Iris pigment epithelial cell (primary cell): ENCODE measurements at places on chromosomes 12 and 14.
A peak's percentile ranks its signal among the peaks of the same experiment; 100 is the strongest.

- DNase-seq: peak; percentile 63
Observed at GRCh38 chr12:20523658-20524057, 155.3 kb downstream of the PDE3A start.

GRCh38 chr14:68464711-68465110 is 328.2 kb downstream of the ZFP36L1 start:
- DNase-seq: peak; percentile 85

GRCh38 chr14:59125156-59125555 is 63.3 kb upstream of the DAAM1 start:
- DNase-seq: no peak

- DNase-seq: no peak
Observed at GRCh38 chr12:46926526-46926925, 100.7 kb upstream of the SLC38A4 start.

DNA sequence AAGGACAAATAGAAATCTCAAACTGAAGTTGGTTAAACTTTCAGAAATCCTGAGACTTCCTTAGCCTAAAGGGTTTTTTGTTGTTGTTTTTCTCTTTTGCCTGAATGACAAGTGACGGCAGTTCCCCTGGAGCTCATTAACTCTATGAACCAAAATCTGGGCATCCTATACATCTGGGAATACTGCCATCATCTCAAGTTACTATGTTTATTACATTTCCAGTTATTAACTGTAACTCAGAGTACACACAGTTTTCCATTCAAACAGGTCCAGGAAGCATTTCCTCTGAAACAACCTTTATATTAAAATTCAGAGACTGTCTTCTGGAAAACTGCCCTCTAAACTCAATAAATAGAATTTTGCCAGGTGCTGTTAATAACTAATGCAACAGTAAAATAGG is 55.6 kb upstream of the CDKL1 start:
- DNase-seq: peak; percentile 34

DNA sequence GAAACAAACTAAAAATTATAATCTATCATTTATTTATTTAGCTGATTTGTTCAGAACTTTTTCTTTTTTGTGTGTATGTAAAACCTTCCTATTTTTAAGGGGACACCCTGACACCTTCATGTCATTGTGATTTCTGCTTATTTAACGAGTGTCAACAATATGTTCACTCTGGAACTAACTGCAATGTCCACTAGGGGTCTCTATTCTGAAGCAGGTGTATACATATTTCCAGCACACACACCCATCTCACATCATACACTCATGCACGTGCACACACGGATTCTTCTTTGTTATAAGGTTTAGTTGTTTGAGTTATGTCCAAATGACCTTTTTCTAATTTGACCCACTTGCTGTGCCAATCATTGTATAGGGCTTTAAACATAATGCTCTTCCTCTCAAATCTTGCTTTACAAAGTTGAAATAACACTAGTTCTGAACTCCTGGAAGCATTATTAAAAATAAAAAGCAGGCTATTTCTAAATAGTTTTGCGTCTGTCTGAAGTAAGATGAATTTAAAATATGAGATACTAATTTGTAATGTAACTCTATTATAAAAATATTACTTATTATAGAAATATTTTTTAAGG is 15.5 kb downstream of the E2F7 start:
- peak; percentile 70 for DNase-seq

- no peak for DNase-seq
Observed at GRCh38 chr12:109432431-109432830, 44.7 kb downstream of the KCTD10 start.

DNA sequence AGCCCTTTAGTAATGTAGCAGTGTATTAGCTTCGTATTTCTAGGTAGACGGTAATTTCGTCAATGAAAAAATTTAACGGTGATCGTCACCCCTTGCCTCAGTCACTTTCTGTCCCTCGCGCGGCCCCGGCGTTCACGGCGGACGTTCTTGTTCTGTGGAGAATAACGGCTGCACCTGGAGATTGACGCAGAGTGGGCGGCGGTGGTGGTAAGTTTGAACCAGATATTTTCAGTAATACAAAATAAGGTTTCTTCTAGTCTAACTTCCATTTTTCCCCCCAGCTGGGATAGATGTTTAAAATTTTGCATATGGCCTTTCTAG is 341 bp downstream of the ZNF10 start:
- DNase-seq: no peak

DNA sequence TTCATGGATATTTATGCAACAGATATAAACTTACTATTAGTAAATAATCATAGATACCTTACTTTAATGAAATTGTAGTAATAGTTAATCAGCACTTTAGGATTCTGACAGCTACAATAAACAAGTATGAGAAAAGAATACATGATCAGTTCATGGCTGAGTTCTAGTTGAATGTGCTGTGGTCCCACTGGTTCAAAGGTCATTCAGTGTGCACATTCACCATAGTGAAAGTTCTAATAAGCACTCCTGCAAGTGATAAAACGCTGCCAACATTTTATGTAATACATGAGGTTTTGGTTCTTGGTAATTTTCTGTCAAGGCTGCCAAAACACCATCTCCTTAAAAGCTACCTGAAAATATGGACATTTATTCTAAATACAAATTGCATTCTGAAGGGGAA is 92.6 kb downstream of the NUMB start:
- DNase-seq: peak; percentile 50

DNA sequence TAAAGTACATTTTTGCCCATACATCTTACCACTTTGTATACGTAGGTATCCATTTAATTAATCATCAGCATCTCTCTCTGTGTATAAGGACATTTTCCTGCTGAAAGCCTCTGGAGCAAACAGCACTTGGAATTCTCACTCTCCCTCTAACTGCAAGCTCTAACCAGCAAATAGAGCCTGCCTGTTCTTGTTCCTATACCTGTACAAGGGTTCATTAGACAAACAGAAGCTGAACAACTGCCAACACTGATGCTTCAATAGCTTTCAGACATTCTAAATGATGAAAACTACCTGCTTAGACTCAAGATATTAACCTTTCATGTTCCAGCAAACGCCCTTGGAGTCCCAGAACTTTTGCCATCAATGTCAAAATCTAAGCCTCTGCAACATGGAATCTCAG is 98.0 kb downstream of the KCNH5 start:
- DNase-seq: no peak

GRCh38 chr14:98984719-98985041 is 287.3 kb downstream of the BCL11B start:
- no peak for DNase-seq

DNA sequence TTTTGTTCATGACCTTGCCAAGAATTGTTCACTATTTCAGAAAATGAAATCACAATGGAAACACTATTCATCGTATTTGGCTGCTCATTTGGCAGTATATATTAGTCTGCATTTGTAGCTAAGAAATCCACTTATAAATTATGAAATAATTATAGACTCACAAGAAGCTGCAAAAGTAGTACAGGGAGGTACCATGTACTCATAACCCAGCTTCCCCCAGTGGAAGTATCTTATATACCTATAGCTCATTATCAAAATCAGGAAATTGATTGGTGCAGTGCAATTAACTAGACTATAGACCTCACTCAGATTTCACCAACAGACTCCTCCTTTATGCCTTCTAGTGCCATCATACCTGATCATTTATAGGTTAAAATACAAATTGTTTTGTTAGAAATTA is 178.8 kb upstream of the VASH1 start:
- DNase-seq: no peak

GRCh38 chr14:21023817-21024584 is 860 bp downstream of the NDRG2 start:
- DNase-seq: no peak

DNA sequence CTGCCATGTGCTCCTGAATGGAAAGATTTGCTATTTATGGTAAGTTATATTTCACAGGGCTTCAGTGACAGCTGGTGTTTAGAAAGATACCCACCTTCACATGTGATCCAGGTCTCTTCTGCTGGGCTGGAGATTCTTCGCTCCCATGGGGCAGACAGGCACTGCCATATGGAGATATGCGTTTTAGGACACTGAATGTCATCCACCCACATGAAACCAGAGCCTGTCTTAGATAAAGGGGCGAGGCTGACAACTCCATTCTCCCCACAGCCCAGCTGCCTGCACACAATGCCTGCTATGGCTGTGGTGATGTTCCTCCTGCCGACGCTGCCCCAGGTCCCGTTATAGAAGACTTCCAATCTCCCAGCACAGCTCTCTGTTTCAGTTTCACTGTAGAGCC is 69.4 kb downstream of the ACSM4 start:
- DNase-seq: no peak

DNA sequence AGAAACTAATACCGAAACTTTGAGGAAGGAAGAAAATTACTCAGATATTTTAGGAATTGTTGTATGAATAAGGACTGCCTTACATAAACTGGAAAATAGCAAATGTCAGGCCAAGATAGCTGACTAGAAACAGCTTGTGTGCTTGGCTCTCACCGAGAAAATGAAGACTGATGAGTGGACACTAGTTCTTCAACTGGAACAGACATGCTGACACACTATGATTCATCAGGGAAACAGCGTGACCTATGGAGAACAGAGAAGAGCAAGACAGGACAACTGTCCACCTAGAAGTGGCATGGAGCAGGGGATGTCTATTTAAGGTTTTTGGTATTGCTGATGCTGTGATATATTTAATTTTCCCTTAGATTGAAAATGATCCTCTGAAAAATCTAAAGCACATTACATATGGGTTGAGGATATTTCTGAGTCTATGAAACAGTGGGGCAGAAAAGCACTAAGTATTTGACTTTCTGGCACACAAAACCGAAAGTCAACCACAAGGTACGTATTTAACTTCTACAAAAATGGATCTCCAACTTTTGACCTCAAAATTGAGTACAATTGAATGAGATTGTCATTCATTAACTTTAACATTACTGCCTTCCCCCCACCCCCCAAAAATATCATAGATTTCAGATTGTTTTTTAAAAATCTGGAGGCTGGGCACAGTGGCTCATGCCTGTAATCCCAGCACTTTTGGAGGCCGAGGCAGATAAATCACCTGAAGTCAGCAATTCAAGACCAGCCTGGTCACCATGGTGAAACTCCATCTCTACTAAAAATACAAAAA is 863.2 kb downstream of the LRFN5 start:
- no peak for DNase-seq

DNA sequence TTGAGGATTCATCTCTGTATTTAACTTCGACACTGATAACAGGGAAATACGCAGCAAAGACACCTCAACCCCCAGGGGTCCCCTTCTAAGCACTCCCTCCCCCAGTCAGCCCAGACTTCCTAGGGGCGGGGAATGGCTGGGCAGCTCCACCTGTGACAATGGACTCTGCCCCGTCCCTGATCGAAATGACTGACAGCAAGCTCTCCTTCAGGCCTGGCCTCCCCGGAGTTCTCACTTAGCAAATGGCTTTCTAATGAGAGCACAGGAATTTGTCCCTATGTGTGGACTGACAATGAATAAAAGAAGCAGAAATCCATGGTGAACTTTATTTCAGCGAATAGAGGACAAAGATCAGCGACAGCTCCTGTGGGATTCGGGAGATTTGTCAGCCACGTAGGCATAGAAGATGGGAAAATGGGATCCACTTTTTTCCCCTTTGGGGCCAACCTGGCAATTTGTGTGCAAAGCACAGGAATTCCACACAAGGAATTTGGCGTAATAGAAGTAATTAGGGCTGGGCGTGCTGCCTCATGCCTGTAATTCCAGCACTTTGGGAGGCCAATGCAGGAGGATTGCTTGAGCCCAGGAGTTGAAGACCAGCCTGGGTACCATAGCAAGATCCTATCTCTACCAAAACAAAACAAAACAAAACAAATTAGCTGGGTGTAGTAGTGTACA is 63.8 kb downstream of the TNFAIP2 start:
- DNase-seq: no peak
